ENCODE measurements at places on chromosomes 12 and 14.

DNA sequence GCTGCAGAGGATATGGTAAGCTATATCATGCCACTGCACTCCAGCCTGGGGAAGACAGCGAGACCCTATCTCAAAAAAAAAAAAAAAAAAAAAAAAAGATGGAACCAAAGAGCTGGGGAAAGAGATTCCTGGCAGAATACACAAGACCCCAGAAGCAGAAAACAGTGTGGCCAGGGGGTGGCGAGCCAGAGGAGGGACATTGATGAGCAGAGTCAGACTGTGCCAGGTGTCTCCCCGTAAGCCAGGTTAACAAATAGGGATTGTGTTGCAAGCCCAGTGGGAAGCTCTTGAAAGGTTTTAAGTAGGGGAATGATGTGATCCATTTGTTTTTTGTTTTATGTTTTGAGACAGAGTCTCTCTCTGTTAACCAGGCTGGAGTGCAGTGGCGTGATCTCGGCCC, 56.1 kb downstream of the FIGNL2 start:
- no peak for DNase-seq

- no peak for DNase-seq
Measured at GRCh38 chr14:68679301-68679700, 113.6 kb downstream of the ZFP36L1 start.

DNA sequence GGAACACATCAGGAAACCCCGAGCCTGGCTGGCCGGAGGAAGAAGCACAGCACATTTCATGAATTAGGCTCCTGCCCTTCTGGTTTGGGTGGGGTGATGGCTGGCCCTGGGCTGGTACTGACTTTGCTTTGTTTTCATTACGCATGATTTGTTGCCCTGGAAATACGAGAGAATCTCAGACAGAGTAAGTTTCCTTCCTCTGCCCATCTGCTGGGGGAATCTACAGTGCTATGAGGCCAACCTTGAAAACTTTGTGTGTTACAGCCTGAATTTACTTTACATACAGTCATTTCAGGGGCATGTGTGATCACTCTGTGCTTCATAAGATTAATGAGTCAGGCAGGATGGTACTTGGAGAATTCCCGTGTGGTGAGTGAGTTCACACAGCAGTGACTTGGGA, 20.5 kb upstream of the SLC5A8 start:
- DNase-seq: no peak

DNA sequence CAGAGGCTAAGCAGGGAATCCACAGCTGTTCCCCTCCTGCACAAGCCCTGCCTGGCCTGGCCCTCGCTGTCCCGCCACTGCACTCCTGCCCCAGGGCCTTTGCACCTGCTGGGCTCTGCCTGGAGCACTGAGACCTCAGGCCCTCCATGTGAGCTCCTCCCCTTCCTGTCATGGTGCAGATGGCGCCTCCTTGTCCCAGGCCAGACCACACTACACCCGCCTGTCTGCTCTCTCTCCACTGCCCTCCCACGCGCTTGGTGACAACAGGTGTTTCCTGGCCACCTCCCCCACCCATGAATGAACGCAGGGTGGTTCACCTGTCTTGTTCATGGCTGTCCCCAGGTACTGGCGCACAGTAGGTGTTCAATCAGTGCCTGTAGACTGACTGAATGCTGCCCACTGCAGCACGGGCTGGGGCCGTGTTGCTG, 82.9 kb downstream of the NCOR2 start:
- no peak for DNase-seq

- DNase-seq: no peak
Measured at GRCh38 chr14:61705017-61705416, 9.7 kb downstream of the HIF1A start.

GRCh38 chr12:124684971-124685688, 117.7 kb upstream of the NCOR2 start:
- DNase-seq: no peak

- DNase-seq: no peak
Measured at GRCh38 chr14:71166180-71166837, 259.1 kb downstream of the PCNX1 start.

- no peak for DNase-seq
Measured at GRCh38 chr12:39441189-39441962, 1.5 kb downstream of the KIF21A start.

DNA sequence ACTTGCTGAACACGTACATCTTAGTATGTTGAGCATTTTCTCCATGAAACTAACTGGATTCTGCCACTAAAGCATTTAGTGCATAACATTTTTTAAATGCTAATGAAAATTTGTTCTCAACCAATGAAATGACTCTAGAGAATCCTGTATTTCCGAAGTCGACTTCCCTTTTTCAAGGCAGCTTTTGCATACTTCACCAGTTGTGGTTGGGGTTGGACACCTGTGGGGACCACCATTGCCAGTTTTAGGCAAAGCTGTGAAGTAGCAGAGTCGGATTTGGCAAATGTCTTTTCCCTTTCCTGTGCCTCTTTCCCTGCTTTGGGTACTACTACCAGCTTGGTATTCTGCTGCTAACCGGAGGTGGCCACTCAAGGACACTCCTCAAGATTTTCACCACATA, 349.2 kb downstream of the BCAT1 start:
- DNase-seq: no peak

DNA sequence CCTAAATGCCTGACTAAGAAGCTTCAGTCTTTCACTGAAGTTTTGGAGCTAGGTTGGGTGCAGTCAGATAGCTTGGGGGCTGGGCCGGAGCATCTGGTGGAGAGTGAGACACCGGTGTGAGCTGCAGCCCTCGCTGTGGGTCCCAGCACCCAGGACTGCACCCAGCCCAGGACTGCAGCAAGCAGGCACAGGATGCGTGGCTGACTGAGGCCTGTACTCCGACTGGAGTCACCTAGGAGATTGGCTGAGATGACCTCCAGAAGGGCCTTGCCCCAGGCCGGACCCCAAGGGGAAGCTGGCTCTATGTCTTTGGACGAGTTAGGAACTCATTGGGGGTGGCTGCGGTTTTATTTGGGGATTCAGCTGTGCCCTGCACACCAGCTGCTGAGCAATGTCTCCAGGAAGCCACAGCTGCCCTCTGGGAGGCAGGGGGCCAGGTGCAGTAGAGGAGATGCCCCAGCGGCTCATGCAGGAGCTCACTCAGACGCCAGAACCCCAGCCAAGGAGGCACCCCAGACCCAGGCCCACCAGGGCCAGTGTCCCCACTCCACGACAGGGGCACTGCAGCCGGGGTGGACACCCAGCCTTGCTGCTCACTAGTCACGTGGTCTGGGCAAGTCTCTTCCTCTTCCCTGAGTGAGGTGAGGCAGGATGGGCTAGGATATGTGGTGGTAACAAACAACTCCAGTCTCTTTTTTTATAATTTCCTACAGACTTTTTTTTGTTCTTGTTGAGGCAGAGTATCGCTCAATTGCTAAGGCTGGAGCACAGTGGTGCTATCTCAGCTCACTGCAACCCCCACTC, 31.8 kb upstream of the RCOR1 start:
- no peak for DNase-seq

- no peak for DNase-seq
Measured at GRCh38 chr12:53983568-53983949, 1.4 kb upstream of the HOXC10 start.

DNA sequence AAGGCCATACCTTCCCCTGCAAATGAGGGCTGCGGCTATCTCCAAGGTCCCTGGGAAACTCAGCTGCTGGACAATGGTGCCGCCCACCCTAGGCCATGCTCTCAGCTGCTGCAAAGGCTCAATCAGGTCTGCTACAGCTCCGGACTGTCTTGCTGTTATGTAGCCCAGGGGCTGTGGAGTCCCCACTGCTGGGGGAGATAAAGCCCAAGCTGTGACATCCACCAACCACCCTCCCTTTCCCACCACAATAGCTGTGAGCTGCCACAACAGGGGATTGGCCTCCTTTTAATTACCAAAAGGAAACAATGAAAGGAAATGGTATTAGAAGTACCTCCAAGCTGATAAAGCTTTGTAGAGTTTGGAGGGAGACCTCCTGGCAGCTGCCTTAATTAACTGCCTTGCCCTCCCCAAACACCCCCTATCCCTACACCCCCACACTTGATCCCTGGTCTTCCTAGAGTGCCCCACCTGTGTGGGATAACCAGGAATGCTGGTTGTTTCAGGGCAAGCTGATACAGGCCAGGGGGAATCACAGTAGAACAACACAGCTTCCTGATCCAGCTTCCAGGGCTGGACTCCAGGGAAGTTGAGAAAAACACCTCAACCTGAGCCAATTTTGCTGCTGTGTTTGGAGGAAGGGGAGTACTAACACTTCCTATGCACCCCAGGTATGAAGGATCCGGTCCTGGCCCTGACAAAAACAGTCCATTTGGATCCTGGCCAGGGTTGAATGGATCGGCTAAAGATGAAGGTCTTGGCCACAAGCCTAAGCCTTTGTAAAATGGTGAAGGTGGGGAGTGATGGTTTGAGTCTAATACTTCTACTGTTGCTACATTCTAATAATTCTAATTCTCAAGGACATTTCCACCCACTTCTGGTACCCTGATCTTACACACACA, at the start of gene VWF:
Gene VWF (minus strand): TSS at position 260 of the 899 bp plus-strand sequence. CDS start 1,474 bp downstream, outside the sequence.
- DNase-seq: no peak

GRCh38 chr14:57482120-57482519, 11.5 kb downstream of the CCDC198 start:
- no peak for DNase-seq

GRCh38 chr12:71134405-71134804, 23.4 kb downstream of the TSPAN8 start:
- DNase-seq: no peak

- DNase-seq: no peak
Measured at GRCh38 chr12:26122061-26122680, 2.7 kb downstream of the BHLHE41 start.

- DNase-seq: no peak
Measured at GRCh38 chr12:67649261-67649569, 670 bp downstream of the DYRK2 start.

DNA sequence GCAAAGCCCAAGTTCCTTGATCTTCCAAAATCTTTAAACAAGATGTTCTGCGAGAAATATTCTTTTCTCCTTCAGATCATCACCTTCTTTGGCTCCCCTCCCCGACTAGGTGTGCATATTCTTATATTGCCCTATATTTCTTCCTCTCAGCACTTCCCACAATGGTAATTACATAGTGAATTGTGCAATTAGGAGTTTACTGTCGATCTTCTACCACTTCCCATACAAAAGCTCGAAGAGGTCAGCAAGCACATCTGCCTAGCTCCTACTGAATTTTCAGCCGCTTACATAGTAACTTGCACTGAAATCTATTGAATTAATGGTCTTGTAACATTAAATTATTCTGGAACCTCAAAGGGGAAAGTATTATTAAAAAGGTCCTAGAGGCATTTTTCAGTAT, 16.7 kb downstream of the OSBPL8 start:
- no peak for DNase-seq

- no peak for DNase-seq
Measured at GRCh38 chr12:49489720-49490119, 49.1 kb upstream of the KCNH3 start.

- DNase-seq: no peak
Measured at GRCh38 chr12:90280033-90280432, 571.4 kb upstream of the ATP2B1 start.

- DNase-seq: peak; percentile 78
Measured at GRCh38 chr12:53006810-53007309, 604 bp downstream of the EIF4B start.

DNA sequence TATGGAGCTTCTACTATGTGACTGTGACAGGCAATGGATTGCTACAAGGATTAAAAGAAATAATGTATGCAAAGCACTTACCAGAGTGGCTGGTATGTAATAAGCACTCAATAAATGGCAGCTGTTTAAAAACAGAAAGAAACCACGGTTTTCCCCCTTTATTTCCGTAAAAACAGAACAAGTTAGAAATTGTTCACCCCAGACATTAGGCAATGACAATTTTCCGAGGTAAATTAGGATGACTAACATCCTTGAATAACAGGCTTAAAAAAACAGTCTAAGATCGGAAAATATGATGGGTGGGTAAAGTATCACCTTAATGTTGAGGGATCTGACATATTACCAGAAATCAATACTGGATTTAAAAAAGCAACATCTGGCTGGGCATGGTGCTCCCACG, 20.9 kb upstream of the CNIH1 start:
- no peak for DNase-seq

DNA sequence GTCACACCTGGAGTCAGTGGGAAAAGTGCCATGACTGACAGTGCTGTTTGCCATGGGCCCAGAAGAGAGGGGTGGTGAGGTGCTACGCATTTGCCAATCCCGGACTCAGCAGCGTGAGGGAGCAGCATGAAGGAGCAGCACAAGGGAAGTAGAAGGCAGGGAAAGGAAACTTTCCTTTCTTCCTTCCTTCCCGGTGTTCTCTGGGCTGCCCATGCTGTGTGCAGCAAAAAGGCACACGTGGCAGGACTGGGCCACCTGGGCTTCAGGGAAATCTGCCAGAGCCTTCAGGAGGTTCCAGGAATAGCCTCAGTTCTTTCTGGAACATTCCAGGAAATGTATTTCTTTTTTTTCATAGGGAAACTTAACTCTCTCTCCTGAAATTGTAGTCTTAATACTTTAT, 23.0 kb downstream of the TRIM9 start:
- no peak for DNase-seq

DNA sequence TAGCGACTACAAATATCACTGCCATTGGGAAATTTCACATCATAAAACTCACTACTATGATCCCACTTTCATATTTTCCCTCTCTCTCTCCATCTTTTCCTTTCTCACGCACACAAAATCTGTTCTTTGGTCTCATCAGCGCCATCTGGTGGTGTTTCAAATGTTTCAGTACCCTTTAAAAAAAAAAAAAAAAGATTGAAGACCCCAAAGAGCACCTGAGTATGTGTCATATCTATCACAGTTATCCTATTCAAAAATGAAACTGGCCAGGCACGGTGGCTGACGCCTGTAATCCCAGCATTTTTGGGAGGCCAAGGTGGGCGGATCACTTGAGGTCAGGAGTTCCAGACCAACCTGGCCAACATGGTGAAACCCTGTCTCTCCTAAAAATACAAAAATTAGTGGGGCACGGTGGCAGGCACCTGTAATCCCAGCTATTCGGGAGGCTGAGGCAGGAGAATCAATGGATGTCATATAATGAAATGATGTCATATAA, 72.4 kb downstream of the TTC9 start:
- no peak for DNase-seq

DNA sequence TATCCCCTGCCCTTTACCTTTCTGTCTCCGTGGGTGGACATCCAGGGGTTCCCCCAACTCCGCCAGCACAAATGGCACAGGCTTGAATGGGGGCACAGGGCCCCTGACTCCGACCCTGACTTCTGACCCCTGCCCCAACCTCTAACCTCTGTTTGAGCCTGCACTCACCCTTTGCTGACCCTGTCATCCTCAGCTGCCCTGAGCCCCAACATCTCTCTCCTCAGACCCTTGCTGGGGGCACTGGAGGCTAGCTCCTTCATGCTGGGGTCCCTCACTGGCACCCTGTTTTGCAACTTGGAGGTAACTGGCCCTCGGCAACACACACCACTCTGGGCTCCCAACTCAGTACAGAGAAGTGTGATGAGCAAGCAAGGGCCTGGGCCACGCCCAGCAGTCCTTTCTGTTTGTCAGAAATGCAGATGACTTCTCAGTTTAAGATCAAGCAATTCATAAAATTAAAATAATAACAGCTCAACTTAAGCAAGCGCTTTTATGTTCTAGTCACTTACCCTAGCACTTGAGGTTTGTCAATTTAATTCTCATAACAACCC, 2.1 kb downstream of the IFI27 start:
- no peak for DNase-seq

GRCh38 chr12:75196865-75197264, 12.8 kb downstream of the KCNC2 start:
- no peak for DNase-seq

GRCh38 chr12:27906127-27906500, 66.4 kb downstream of the PTHLH start:
- DNase-seq: no peak

Measured in stimulated activated CD4-positive, alpha-beta T cell treated with anti-CD3 and anti-CD28 coated beads, Interleukin-12 subunit alpha, Interleukin-12 subunit beta, amount 100 ng/mL, for 24 hours (primary cell).